ENCODE measurements at places on chromosomes 5 and 9.

DNA sequence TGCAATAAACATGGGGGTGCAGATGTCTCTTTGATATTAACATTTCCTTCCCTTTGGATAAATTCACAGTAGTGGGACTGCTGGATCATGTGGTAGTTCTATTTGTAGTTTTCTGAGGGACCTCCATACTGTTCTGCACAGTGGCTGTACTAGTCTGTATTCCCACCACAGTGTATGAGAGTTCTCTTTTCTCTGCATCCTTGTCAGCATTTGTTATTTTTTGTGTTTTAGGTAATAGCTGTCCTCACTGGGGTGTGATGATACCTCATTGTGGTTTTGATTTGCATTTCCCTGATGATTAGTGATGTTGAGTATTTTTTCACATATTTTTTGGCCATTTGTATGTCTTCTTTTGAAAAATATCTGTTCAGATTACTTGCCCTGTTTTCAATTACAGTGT lies 562.5 kb downstream of the CSNK1G3 start:
- DNase-seq, result no peak

- DNase-seq, result no peak
Measured at GRCh38 chr9:124444166-124444565, 6.1 kb upstream of the ADGRD2 start.

DNA sequence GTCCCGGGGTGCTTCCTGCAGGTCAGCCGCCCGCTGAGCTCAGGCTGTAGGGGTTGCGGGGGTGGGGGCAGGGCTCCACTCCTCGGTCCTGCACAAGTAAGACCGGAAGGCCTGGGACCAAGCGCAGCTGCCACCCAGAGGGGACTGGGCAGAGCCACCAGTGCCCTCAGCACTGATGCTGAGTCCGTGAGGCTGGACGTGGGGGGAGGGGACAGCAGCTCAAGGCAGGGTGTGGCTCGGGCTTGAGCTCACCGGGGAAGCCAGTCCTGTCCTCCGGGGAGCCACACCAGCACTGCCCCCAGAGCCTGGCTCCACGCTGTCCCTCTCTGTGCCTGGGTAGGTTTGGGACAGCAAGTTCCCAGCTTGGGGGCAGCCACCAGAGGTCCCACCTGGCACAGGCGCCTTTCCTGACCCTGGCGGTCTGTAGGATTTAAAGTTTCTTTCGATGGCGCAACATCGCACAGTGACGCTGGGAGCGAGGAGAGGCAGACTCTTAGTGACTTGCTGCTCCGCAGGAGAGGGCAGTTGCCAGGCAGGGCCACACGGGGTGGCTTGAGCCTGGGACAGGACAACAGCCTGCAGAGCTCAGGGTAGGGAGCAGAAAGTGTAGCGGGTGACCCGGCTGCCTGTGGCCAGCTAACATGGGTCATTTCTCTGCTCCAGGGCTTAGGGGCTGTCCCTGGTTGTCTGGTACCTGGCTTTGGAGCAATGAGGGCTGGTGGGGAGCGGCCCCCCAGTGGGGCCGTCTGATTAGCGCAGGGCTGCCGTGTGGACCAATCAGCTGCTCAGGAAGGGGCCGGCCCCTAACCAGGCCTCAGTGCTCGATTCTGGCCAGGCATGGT lies 5.7 kb downstream of the LCN1 start:
- DNase-seq, result no peak

DNA sequence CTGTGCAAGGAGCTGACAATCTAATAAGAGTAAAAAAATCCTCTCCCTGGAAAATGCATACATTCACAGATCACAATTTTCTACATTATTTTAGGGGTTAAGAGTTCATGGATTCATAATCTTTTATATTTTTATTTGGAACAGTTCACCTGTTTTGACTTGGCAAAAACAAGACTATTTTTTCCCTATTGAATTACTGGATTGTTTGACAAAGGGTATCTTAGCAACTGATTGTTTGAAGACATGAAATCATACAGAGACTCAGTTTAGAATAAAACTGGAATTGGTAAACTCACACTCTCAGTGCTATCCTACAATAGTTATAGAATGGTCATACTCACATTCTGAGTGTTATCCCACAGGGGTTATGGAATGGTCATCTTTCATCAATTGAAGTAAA lies 358.2 kb upstream of the PTGER4 start:
- DNase-seq, result no peak

- DNase-seq, result no peak
Measured at GRCh38 chr5:144308906-144309670, 138.4 kb downstream of the KCTD16 start.

DNA sequence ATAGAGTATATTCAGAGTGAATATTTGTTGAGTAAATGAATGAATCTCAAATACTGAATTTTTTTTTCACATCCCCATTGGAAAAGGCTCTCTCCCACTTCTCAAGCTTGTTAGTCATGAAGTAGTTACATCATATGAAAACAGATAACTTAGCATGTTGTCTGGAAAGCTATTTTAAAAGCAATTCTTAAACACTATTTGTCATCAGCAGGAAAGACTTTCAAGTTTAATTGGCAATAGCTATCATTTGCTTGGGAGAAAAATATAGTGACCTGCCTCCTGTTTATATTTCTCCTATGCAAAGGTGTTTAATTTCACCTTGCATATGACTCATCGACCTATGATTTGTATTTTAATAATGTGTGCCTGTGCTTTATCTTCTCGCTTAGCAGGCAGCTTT lies 499.8 kb upstream of the GRIA1 start:
- no peak for DNase-seq

- DNase-seq, result no peak
Measured at GRCh38 chr9:128887914-128888350, 6.0 kb downstream of the LRRC8A start.

GRCh38 chr9:137213160-137214060 lies 7.9 kb downstream of the NDOR1 start:
- DNase-seq, result no peak

DNA sequence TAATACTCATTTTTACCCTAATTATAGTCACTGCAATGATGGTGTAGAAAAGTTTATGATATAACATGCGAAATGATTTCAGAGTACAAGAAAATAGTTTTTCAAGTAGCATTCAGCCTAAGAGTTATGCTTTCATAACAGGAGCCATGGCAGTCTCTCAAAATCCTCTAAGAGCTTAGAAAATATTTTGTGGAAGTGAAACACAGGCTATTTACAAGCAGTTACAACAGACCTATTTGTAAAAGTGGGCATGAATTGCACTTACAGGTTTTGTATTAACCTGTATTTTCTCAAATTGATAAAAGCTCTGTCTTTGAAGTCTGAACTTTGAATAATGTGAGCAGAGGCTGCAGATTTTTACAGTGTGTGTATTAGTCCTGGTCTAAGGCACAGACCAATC lies 523.3 kb downstream of the LRRC70 start:
- DNase-seq, result no peak

DNA sequence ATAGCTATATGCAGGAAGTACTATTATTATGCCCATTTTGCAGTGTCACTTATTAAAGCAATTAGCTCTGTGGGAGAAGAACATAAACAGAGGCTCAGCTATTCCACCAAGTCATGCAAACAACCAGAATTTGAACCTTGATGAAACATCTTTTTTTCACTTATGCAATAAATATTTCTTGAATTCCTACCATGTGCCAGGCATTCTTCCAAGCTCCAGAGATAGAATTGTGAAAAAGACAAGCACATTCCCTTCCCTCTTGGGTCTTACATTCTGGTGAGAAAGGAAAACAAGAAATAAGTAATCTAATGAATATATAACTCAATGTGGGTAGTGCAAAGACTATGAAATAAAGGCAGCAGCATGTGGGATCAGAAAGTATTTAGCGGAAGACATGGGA lies 32.1 kb upstream of the ADRB2 start:
- no peak for DNase-seq

GRCh38 chr5:88555674-88556073 lies 287.0 kb upstream of the TMEM161B start:
- peak; percentile 45 for DNase-seq

GRCh38 chr9:13436591-13436990 lies 157.1 kb upstream of the MPDZ start:
- DNase-seq, result no peak

GRCh38 chr5:132044207-132044606 lies 16.2 kb upstream of the IL3 start:
- no peak for DNase-seq

GRCh38 chr5:88287846-88288527 lies 19.3 kb upstream of the TMEM161B start:
- DNase-seq, result no peak
